ACHN (cell line): ENCODE measurements at places on chromosomes 7 and 10.
A peak's percentile ranks its signal among the peaks of the same experiment; 100 is the strongest.

DNA sequence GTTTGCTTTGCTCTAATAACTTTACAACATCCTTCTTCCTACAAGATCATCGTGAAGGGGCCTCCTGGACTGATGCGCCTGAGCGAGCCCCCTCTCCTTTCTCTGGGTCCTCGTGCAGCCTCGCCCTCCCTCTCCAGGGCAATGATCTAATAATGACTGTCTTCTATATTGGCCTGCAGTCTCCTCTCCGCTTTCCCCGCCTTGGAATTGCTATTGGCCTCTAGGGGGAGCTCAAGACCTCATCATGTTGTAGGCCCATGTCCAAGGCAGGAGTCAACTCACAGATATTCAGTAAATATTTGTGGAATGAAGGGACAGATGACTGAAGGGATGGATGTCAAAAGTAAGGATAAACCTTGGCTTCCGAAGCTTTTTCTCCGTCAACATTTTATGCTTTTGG lies 1180.3 kb downstream of the TYW1 start:
- peak; percentile 60 for DNase-seq

DNA sequence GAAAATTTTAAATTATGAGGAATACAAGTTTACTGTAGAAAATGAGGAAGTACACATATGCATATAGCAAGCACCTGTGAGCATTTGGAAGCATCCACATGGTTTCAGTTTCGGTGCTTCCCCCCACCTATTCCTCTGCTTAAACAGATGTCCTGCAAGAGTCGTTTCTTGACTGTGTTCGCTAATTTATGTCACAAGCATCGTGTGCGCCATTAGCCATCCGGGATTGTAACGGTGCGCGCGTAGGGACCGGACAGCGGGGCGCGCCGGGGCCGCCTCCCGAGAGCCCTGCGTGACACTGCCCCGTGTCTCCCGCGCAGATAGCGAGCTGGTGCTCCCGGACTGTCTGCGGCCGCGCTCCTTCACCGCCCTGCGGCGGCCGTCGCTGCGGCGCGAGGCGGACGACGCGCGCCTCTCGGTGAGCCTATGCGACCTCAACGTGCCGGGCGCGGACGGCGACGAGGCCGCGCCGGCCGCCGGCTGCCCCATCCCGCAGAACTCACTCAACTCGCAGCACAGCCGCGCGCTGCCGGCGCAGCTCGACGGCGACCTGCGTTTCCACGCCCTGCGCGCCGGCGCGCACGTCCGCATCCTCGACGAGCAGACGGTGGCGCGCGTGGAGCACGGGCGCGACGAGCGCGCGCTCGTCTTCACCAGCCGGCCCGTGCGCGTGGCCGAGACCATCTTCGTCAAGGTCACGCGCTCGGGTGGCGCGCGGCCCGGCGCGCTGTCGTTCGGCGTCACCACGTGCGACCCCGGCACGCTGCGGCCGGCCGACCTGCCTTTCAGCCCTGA lies 90.9 kb downstream of the NEURL1 start:
- DNase-seq: no peak

- DNase-seq: no peak
These were observed 5.1 kb downstream of the ITPRIP start for GRCh38 chr10:104333032-104333727.

GRCh38 chr7:45682358-45682735 lies 108.2 kb downstream of the ADCY1 start:
- DNase-seq: no peak
